Activated CD8-positive, alpha-beta memory T cell treated with anti-CD3 and anti-CD28 coated beads for 1 hour (primary cell): ENCODE measurements at places on chromosomes 16 and 17.

GRCh38 chr16:84836967-84837366, 17.2 kb downstream of the CRISPLD2 start:
- no peak for DNase-seq

GRCh38 chr17:72719578-72720493, 372.7 kb downstream of the SLC39A11 start:
- DNase-seq: no peak

- DNase-seq: no peak
Observed at GRCh38 chr16:55605754-55606336, 39.4 kb downstream of the CAPNS2 start.

DNA sequence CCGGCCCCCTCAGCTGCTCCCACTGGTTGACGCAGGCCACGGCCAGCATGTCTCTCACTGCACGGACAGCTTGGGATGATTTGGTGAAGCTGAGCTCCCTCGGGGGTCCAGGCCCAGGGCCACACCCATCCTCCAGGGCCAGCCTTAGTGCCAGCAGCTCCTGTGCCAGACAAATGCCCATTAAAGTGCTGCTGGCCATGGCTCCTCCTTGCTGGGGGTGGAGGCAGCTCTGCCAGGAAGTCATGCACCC, 2.5 kb downstream of the TRIM47 start:
- DNase-seq: no peak

GRCh38 chr16:9328411-9328810, 237.0 kb downstream of the HAPSTR1 start:
- DNase-seq: no peak

DNA sequence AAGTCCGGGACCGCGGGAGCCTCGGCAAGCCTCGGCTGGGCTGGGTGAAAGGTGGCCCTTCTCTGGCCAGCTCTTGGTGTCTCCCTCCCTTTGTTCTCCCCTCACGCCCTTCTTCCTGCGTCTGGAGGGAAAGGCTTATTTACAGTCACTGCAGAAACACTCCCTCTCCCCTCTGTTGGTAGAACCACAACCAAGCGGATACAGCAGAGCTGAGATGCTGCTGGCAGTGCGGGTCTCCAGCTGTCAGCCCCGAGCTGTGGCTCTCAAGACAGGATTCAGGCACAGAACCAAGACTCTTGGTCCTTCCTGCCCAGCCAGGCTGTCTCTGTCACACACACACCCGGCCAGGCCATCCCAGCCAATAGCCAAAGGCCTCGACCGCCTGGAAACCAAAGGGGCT, 133.3 kb downstream of the ENGASE start:
- no peak for DNase-seq

DNA sequence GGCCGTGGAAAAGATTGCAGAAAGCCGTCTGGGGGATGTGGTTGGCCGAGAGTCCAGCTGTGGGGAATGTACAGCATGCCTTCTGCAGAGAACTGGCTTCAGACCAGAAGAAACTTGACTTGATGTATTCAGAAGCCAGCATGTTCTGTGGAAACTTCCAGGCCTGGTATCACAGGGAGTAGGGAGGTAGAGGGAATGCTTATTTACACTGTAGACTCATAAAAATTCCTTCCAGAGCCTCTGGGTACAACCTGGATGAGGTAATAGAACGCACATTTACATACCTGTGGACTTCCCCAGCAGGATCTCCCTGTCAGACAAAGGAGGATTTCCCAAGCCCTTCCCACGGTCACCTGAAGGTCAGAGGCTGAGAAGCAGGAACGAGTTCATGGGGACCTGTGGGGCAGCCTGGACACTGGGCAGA, 11.8 kb upstream of the GAS7 start:
- no peak for DNase-seq

DNA sequence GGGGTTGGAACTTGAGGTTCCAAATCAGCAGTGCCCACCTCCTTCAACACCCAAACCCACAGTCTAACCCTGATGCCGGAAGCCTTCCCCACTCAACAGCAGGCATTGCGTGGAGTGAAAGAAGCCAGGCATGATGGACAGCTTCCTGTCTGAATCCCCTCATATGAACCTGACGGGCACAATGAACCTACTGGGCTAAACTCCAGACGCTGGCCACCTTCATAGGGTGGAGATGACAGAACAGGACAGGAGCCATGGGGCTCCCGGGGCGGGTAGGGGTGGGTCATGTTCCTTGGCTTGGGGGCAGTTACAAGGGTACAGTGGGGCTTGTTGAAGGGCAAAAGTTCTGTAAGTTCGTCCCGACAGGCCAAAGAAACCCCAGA, 460 bp upstream of the HSBP1 start:
- no peak for DNase-seq

- DNase-seq: no peak
Observed at GRCh38 chr17:48552466-48553189, 7.7 kb upstream of the HOXB2 start.

GRCh38 chr16:56346131-56346890, 79.0 kb downstream of the AMFR start:
- DNase-seq: no peak

GRCh38 chr17:40124279-40125141, 2.7 kb downstream of the MSL1 start:
- no peak for DNase-seq

- DNase-seq: no peak
Observed at GRCh38 chr16:12329246-12329995, 352.9 kb downstream of the SNX29 start.

GRCh38 chr17:64115822-64116534, 14.0 kb downstream of the ERN1 start:
- DNase-seq: no peak

DNA sequence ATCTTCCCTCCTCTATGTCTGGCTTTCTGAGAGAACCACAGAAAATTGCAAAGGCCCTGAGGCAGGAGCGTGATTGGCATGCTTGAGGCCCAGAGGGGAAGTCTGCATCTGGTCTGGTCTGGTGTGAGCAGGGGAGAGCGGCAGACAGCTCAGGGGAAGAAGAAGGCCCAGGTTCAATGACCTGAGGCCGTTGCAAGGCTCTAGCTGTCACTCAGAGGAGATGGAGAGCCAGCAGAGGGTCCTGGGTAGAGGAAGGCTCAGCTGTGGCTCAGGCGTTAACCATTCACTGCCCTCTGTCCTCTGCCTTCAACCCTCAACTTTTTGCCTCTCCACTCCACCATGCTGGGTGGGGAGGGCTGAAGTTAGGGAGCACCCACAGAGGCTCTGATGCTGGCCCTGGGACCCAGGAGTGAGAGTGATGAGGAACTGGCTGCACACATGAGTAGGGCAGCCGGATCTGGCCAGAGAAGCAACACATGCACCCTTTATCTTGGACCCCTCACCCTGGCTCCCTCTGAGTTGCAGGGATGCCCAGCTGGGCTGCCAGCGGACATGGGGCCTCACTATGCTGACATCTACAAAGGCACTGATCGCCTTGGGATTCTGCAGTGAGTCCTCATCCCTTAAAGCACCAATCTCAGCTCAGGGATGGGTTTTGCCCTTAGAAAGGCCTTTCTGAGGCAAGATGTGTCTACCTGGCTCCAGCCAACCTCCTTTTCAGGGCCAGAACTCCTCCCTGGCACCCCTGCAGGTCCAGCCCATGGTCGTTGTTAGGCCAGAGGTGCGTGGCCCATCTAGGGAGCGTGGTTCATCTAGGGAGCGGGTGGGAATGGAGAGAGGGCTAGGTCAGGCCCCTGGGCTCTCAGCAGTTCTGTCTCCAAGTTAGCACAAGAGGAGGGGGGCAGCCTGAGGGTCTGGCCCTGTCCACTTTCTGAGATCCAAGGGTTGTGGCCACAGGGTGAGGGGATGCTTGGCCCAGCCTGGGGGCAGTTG, 7.7 kb upstream of the KRTAP17-1 start:
- DNase-seq: no peak

- DNase-seq: no peak
Observed at GRCh38 chr16:3595110-3595486, 16.3 kb downstream of the SLX4 start.

- DNase-seq: no peak
Observed at GRCh38 chr17:40561871-40562611, 3.2 kb downstream of the CCR7 start.

DNA sequence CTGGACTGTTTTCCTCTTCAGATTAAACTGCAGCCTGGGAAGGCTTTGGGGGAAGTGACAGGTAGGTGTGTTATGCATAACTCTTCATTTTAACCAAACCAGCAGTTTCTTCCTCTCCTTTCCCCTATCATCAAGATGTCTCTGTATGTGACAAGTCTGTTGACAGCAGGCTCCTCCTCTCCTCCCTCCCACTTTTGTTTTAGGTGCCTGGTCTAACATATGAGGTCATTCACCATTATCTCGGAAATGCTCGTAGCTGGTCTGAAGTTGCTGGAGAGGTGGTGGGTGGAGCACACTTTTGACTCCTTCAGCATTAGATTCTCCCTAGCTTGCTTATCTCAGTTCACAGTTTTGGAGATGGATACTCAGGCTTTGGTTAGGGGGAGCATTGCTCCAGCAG, 571.0 kb upstream of the EEF2KMT start:
- no peak for DNase-seq
